Stimulated activated CD8-positive, alpha-beta memory T cell treated with anti-CD3 and anti-CD28 coated beads, Interleukin-4, amount 100 ng/mL, for 1 hour (primary cell): ENCODE measurements at places on chromosomes 2 and 18.

DNA sequence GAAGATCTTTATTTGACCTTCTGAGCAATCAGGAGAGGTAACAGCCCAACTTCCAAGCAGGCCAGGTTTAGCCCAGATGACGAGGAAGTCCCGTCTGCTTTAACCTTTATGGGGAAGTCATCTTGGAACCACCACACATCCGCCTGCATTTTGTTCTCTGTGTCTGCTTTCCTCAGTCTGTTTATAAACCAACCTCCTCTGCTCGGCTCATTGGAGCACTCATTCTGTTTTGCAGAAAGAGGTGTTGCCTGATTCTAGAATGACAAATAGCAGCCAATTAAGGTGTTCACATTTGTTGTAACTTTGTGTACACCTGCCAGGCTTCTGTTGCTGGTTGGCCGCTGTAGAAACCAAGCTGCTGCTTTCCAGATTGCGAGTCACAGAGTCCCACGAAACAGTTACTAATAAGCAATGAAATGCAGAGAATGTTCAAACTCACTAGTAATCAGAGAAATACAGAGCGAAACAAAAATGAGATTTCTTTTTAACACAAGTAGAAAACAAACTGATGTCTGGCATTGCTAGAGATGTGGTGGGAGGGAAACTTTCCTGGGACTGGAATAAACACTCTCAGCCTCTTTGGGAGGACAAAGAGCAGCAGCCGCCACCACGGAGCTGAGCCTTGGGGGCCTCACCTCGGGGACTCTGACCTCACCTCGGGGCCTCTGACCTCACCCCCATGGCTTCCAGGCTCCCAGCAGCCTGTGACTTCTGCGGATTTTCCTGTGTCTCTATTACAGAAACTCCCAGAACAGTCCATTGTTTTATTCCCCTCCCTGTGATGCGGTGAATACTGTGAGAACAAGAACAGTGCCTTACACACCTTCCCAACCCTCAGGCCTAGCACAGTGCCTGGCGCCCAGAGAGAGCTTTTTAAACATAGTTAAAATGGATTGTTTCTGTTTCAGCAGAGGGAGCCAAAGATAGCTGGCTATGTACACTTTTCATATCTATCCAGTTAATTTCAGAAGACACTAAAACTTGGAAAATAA, 64.0 kb downstream of the MBP start:
- no peak for DNase-seq

GRCh38 chr2:29255004-29255403, 139.8 kb downstream of the CLIP4 start:
- no peak for DNase-seq

DNA sequence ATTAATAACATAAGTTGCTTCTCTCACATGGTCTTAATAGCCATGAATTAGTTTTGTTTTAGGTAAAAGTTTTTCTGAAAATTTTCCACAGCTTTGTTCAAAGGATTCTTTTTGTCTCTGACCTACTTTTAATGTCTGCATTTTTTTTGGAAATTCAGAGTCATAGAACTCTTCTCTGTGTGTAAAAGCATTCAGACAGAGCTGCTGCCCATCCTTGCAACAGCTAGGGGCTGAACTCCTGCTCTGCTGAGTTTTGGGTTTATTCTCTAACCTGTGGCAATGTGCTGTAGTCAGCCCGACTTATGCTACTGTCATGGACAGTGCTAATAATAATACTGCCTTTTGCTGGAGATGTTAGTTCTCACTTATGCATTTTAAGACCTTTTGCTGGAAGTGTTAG, 44.1 kb downstream of the RALBP1 start:
- no peak for DNase-seq

- no peak for DNase-seq
These were observed 82.7 kb downstream of the FAM168B start for GRCh38 chr2:131010566-131010965.

- no peak for DNase-seq
These were observed 26.3 kb downstream of the IRS1 start for GRCh38 chr2:226773291-226773690.
